Peyer's patch (tissue), 4 donors: ENCODE measurements at places on chromosomes 2 and 18. TPM values are rescaled to one million over a fixed set of nuclear protein-coding genes. Genes with fewer than 3 reads are reported as not detected.
A peak's percentile ranks its signal among the peaks of the same experiment; 100 is the strongest.

ORC4 gene
- 31.0 TPM for total RNA-seq

IRS1 gene
- 17.0 TPM for total RNA-seq

CRIM1 gene
- total RNA-seq, result 63.2 TPM

NYAP2 gene
- total RNA-seq, result not detected

ANKRD30BL gene
- not detected for total RNA-seq

NPPC gene
- total RNA-seq, result not detected

CCDC74A gene
- not detected for total RNA-seq

MEP1B gene
- 497 TPM for total RNA-seq

- peak; percentile 19 for DNase-seq
These were observed 253.1 kb downstream of the TCF4 start for GRCh38 chr18:55334875-55335274.

- no peak for DNase-seq
These were observed 16.3 kb downstream of the SULT1C2 start for GRCh38 chr2:108304975-108305374.

- DNase-seq, result no peak
These were observed 294.7 kb downstream of the FBXO15 start for GRCh38 chr18:73852789-73853549.

GRCh38 chr2:174142290-174142689 is 106.0 kb downstream of the OLA1 start:
- DNase-seq, result no peak

DNA sequence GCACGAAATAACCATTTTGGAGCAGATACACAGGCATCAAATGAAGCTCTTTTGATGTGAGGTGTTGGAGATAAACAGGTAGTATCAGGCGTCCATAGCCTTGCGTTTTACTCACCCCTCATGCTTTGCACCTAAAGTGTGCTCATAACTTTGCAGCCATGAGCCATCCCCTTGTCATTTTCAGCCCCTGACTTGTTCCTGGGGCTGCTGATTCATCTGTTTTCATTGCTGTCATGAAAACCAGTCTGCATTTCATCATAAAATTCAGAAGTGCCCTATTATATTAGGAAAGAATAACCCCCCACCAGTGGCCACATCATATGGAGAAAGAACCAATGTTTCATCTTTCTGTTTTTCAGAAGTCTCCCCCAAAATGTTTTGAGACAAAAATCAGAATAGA is 329.7 kb upstream of the NRP2 start:
- DNase-seq, result no peak

DNA sequence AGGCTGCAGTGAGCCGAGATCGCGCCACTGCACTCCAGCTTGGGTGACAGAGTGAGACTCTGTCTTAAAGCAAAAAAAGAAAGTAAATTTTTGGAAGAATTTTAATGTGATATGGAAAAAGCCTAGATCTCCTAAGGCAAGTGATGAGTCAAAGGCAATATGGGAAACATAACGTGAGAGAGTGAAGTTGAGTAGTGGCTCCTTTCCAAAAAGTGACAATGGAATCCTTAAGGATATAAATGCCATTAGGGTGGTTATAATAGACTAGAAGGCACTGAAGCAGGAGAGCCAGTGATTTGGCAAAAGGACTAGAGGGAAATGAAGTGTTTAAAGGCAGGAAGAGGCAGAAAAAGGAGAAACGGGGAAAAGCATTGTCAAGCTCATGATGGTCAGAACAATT is 25.6 kb downstream of the ARHGAP28 start:
- DNase-seq, result no peak

DNA sequence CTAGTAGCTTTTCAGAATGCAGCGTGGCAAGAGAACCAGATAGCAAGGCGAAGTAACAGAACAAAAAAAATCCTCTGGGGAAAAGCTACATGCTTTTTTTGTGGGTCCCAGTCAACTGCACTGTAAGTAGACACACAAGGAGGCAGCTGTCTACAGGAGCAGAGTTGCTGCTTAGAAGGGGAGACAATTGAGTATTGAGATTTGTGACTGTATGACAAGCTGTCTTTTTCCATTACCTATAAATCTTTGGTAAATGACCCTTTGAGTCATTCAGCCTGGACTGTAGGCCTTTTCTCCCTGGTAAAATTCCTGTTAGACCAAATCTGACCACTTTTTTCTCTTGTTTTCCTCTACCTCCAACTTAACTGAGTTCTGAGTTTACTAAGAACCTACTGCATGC is 144.1 kb upstream of the FOSL2 start:
- DNase-seq, result no peak
